ENCODE measurements at places on chromosomes 2 and 18. TPM values are rescaled to one million over a fixed set of nuclear protein-coding genes. Genes with fewer than 3 reads are reported as not detected.

The NAT8 gene
- 27.6 TPM for total RNA-seq

The TNS1 gene
- 128 TPM for total RNA-seq

The MAPRE2 gene
- total RNA-seq: 11.9 TPM

The C2orf78 gene
- not detected for total RNA-seq

The CIDEA gene
- not detected for total RNA-seq

The GKN2 gene
- 9.1 TPM for total RNA-seq

The STARD6 gene
- total RNA-seq: not detected

The ZNF2 gene
- total RNA-seq: 3.0 TPM

The LYPD1 gene
- 0.17 TPM for total RNA-seq

The POMC gene
- 0.84 TPM for total RNA-seq

The GGCX gene
- total RNA-seq: 77.5 TPM

The SKOR2 gene
- total RNA-seq: not detected

The HOXD3 gene
- total RNA-seq: not detected

Measured in liver (tissue), 10 donors.